Natural killer cell (primary cell): ENCODE measurements at places on chromosomes 6 and 20.

- no peak for DNase-seq
Observed at GRCh38 chr20:51958099-51959065, 156.1 kb upstream of the SALL4 start.

DNA sequence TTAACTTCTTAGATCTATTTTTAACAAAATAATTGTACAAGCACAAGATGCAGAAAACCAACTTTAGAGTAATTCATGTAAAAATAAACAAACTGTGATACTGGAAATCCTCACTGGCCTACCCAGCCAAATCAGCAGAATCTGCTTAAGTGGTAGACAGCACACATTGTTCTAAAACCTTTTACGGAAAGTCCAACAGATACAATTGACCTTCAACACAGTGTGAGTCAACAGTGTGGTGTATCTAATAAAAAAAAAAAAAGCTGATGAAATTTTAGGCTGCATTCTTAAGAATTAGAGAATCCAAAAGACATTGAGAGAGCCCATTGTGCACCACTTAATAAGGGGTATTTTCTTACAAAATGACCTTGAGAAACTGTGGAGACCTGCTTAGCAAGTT, 174.5 kb downstream of the COL21A1 start:
- no peak for DNase-seq

GRCh38 chr6:164763788-164764187, 545.6 kb downstream of the C6orf118 start:
- no peak for DNase-seq

DNA sequence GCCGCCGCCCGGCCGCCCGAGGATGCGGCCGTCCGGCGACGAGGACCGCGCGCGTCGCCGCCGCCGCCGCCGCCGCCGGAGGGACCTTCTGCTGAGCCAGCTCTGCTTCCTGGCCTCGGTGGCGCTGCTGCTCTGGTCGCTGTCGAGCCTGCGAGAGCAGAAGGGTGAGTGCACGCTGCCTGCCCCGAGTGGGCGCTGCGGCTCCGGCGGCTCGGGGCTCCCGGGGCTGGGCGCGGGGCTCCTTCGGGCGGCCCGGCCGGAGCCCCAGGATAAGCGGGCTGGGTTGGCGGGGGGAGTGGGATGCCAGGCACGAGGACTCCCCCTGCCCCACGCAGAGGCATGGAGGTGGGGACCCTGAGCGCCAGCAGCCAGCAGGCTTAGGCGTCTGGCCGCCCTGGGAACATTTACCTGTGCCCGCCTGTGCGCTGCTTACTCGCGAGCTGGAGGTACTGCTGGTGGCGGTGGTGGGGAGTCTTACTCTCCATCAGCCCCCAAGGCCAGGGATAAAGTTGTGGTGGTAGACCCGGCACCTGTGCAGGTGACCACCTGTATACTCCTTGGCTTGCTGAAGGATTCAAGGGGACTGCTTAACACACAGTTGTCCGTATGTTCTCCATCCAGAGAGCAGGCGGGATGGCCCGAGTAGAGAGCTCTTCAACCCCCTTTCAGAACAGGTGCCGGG, 520 bp downstream of the SLC24A3 start:
- DNase-seq = peak; percentile 16

GRCh38 chr20:24818056-24818455, 131.0 kb upstream of the CST7 start:
- DNase-seq = no peak

- no peak for DNase-seq
Observed at GRCh38 chr6:134835993-134836392, 113.9 kb downstream of the ALDH8A1 start.

DNA sequence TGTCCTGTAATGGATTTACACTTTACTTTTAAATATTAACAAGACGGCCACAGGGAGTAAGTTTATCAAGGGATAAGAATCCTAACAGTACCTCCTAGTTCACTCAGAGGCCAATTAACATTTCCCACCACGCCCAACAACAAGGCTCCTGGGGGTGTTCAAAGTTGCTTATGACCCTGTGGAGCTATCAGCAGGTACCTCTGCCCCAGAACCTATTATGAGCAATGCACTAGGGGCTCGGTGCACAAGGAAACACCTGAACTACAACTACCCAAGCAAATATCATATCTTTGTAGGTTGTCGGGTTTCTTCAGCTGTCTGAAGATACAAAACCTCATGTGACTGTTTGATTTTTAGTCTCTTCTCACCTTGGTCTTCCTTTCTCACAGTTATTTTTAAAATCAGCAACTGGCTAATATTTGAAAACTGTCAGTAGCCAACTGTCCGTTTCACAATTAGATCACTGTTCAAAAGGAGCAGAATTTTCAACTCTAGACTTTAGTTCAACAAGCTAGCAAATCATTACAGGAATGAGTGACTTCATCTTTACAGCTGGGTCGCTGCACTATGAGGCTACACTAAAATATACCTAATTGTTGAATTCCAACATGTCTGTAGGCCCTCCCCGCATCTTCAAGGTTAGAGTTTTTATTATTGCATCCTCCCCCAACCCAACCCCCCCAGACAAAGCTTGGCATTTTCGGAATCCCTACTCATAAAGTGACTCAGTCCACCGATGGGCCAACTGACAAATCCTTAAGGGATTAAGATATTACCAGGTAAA, 38.1 kb downstream of the B4GALT5 start:
- DNase-seq = peak; percentile 18

DNA sequence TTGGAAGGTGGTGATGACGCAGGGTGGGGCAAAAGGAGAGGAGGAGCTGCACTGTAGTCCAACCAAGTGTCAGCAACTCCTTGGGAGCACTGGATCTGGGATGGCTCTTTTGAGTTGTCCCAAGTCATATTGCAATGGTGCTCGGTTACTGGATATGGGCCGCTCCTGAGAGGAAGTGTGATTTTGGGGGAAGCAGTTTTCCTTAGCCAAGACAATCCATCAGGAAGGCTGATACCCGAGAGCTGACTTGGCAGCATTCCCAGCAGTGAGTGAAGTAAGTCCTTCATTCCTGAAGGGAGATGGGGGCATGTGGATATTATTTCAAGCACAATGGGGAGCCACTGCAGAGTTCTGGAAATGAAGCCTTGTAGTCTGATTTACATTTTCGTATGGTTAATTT, 354.1 kb downstream of the RFPL4B start:
- DNase-seq = no peak
